ENCODE measurements at places on chromosomes 3 and 15. TPM values are rescaled to one million over a fixed set of nuclear protein-coding genes. Genes with fewer than 3 reads are reported as not detected.

Gene SEMA5B
- total RNA-seq, result 6.7 TPM

Gene IL17RC
- total RNA-seq, result 68.4 TPM

Gene CTXN2
- total RNA-seq, result not detected

Gene MYO5C
- 14.3 TPM for total RNA-seq

Gene ARPP21
- not detected for total RNA-seq

Gene PYGO1
- 11.9 TPM for total RNA-seq

Gene CYP1A2
- not detected for total RNA-seq

Gene NR2F2
- 119 TPM for total RNA-seq

Gene SLC38A3
- total RNA-seq, result 2.1 TPM

Gene CRTC3
- total RNA-seq, result 62.1 TPM

Gene SLC28A1
- not detected for total RNA-seq

Gene TMEM207
- total RNA-seq, result not detected

Gene ALG1L2
- not detected for total RNA-seq

Gene SEC61A1
- 106 TPM for total RNA-seq

Gene ROPN1B
- total RNA-seq, result 6.9 TPM

Gene CDHR4
- total RNA-seq, result 1.4 TPM
